Cortex of kidney (tissue), 1 donor: ENCODE measurements at places on chromosomes 5 and 9.

DNA sequence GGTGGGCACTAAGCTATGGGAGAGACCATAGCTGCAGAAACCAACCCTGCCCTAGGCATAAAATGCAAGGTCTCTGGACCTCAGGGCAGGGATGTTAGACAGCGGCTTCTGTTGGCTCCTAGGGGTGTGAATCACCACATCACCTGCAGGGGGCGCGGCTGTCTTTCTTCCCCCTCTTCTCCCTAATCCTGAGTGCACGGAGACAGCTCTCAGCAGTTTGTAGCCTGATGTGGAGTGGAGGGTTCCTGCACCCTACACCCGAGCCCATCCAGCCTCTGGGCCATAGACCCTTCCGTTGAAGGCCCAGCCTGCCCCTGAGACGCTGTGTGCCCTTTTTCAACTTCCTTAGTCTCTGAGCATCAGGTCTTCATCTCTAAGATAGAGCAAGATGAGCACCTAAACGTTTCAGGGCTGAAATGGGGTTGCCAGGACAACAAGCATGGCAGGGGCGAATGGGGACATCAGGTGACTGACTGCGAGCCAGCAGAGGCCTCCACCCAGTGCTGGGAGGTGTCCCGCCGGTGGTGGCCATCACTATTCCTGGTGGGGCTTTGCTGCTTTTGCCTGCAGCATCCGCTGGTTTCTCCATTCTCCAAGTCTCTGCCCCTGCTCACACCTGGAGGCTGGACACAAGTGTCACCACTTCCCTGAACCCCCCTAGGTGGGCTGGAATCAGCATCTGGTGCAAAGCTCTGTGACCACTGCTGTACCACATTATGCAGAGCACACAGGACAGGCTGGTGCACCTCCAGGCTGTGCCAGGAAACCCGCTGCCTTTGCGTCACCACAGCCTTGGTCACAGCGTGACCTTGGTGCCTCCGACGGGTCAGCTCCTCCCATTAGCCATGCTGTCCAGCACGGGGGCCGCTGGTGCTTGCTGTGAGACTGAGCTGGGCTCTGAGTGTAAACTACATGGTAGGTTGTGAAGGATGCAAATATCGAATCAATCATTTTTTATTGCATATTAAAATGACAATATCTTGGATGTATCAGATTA lies 2.5 kb upstream of the SEC16A start:
- DNase-seq: no peak

- DNase-seq: no peak
Measured at GRCh38 chr5:25552871-25553481, 908.2 kb upstream of the CDH10 start.

GRCh38 chr5:37840053-37841034 lies 503 bp upstream of the GDNF start:
- DNase-seq: no peak

GRCh38 chr5:68086857-68087256 lies 128.7 kb upstream of the PIK3R1 start:
- DNase-seq: no peak

GRCh38 chr5:175286981-175287380 lies 157.0 kb downstream of the DRD1 start:
- no peak for DNase-seq

DNA sequence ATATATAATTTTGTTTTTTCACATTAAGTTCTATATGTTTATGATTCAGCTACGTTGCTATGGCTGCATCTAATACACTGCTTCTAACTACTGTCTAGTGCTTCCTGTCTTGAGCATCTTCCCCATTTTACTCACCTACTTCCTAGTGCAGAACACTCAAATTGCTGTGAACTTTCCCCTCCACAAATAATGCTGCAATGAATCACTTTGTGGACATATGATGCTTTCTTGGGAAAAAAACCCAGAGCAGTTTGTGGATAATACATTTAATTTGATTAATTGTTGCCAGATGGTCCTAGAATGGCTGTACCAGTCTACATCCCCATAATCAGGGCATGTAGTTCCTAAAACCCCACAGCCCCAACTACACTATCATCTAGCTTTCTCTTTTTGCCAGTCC lies 18.5 kb downstream of the CD180 start:
- no peak for DNase-seq

GRCh38 chr5:82165740-82166530 lies 112.2 kb downstream of the RPS23 start:
- DNase-seq: no peak

- no peak for DNase-seq
Measured at GRCh38 chr5:126801992-126802294, 25.0 kb downstream of the LMNB1 start.
